ENCODE measurements at places on chromosomes 1 and 21. TPM values are rescaled to one million over a fixed set of nuclear protein-coding genes. Genes with fewer than 3 reads are reported as not detected.

- DNase-seq = no peak
Observed at GRCh38 chr1:182257369-182258063, 134.1 kb downstream of the GLUL start.

DNA sequence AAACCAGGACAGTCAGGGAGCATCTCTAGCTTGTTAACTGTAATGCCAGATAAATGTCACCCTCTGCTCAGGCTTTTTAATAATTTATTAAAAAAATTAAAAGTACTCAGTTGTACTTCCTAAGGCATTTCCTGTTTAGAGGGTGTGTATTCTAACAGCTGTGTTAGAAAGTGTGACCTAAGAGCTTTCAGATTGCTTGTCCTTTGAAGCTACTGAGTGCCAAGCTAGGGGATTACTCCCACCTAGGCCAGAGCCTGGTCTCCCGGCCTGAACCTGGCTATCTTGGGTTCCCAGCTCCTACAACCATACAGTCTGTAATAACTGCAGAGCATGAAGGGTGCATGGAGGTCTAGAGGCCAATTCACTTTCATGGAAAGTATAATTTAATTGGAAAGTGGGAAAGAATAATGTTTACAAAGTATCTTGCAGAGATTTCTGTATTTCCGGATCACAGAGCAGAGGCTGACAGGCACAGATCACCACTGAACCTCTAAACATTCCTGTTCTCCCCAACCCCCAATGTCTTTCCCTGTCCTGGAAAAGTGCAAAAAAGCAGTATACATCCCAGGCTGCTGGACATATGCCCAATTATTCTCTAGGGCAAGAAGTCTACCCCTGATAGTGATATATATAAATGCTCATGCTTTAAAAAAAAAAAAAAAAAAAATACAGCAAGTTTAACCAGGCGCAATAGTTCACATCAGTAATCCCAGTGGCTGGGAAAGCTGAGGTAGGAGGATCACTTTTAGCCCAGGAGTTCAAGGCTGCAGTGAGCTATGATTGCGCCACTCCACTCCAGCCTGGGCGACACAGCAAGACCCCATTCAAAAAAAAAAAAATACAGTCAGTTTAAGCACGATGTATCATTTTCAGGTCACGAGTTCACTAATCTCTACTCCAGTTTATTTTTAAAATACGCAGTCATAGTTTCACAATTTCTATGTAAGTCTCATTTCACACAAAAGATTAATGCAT lies 36.7 kb upstream of the RAP1A start:
- DNase-seq = no peak

DNA sequence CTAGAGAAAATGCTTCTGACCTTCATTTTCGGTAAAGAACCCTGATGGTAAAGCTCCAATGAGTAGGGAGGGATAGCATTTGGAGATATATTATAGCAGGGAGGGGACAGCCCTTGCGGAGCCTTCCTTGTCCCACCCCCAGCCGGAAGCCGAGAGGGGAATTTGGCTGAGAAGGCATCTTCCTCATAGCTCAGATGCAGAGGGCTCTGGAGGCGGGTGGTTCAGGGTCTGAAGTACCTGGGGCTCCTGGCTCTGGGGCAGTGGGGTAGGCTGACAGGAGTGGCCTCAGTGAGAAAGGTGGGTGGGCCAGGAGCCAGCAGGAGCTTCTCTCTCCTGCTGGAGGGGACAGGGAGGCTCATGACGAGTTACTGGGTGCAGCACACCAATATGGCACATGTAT lies 88.0 kb upstream of the IFFO2 start:
- DNase-seq = no peak

- DNase-seq = no peak
Observed at GRCh38 chr1:14742181-14742980, 143.9 kb downstream of the KAZN start.

GRCh38 chr1:33348194-33348593 lies 27.3 kb upstream of the A3GALT2 start:
- DNase-seq = no peak

Gene ETV3L
- polyA plus RNA-seq = not detected

Gene TMPRSS15
- polyA plus RNA-seq = 0.23 TPM

Gene CLCC1
- polyA plus RNA-seq = 36.2 TPM

Measured in renal cortex interstitium (tissue), 15 donors.